Smooth muscle cell of bladder (primary cell): ENCODE measurements at places on chromosomes 5 and 9. TPM values are rescaled to one million over a fixed set of nuclear protein-coding genes. Genes with fewer than 3 reads are reported as not detected.

The FPGS gene
- 62.7 and 65.2 TPM in 2 replicates for total RNA-seq

The IL9 gene
- total RNA-seq, result not detected in 2 replicates

The KCTD16 gene
- 2.4 and 4.0 TPM in 2 replicates for total RNA-seq

The HRH2 gene
- not detected in 2 replicates for total RNA-seq

The PSMB7 gene
- 214 and 234 TPM in 2 replicates for total RNA-seq

The TNC gene
- total RNA-seq, result 46.8 and 73.0 TPM in 2 replicates

The PPP3R2 gene
- total RNA-seq, result not detected in 2 replicates

The GABRA1 gene
- total RNA-seq, result not detected in 2 replicates

The GLIPR2 gene
- total RNA-seq, result 43.8 and 47.2 TPM in 2 replicates

The SLC34A3 gene
- total RNA-seq, result not detected in 2 replicates

The TRMO gene
- 13.7 and 14.9 TPM in 2 replicates for total RNA-seq

The CKMT2 gene
- 4.1 and 17.4 TPM in 2 replicates for total RNA-seq

The SLC2A8 gene
- 7.4 and 8.4 TPM in 2 replicates for total RNA-seq

The CCDC152 gene
- total RNA-seq, result 1.1 and 1.6 TPM in 2 replicates

The ANKRD31 gene
- total RNA-seq, result 0.09 and 0.14 TPM in 2 replicates

The FOXI1 gene
- total RNA-seq, result not detected in 2 replicates

The CCNO gene
- total RNA-seq, result not detected in 2 replicates

The ALDH7A1 gene
- 35.4 and 49.3 TPM in 2 replicates for total RNA-seq

The IL4 gene
- not detected in 2 replicates for total RNA-seq

The PCDHAC1 gene
- 0.14 and 0.18 TPM in 2 replicates for total RNA-seq

The GPX8 gene
- total RNA-seq, result 105 and 131 TPM in 2 replicates

The CACNA1B gene
- total RNA-seq, result under 0.01 and 0.09 TPM in 2 replicates

The ZNF454 gene
- total RNA-seq, result 1.5 and 2.1 TPM in 2 replicates

The STPG3 gene
- total RNA-seq, result not detected in 2 replicates

The SOHLH1 gene
- total RNA-seq, result not detected in 2 replicates

The SPATA6L gene
- total RNA-seq, result 0.28 and 0.43 TPM in 2 replicates

The GTF2H2 gene
- total RNA-seq, result 11.0 and 24.3 TPM in 2 replicates

The C9orf153 gene
- total RNA-seq, result 0.18 and 0.43 TPM in 2 replicates

The ADGRD2 gene
- not detected in 2 replicates for total RNA-seq
